ENCODE measurements at places on chromosomes 3 and 15. TPM values are rescaled to one million over a fixed set of nuclear protein-coding genes. Genes with fewer than 3 reads are reported as not detected.

GRCh38 chr3:139811331-139811730 is 123.7 kb upstream of the CLSTN2 start:
- no peaks in the 10 kb centered on the region for H3K4me1 ChIP-seq
- no peaks in the 10 kb centered on the region for H3K27me3 ChIP-seq
- no peak for DNase-seq
- no peaks in the 10 kb centered on the region for H3K36me3 ChIP-seq

- no peaks in the 10 kb centered on the region for H3K4me1 ChIP-seq
- no peak overlapping the region for H3K27ac ChIP-seq
- no peak overlapping the region for H3K4me3 ChIP-seq
- H3K36me3 ChIP-seq, result no peaks in the 10 kb centered on the region
- no peaks in the 10 kb centered on the region for H3K27me3 ChIP-seq
These were observed 746.3 kb downstream of the ZPLD1 start for GRCh38 chr3:103181160-103181559.

- no peak overlapping the region for H3K27ac ChIP-seq
- no peak for DNase-seq
These were observed 102.5 kb downstream of the ZMAT3 start for GRCh38 chr3:178969004-178969700.

Gene DUOX1
- total RNA-seq, result not detected

GRCh38 chr3:18499301-18499700 is 74.2 kb upstream of the SATB1 start:
- H3K4me1 ChIP-seq, result peaks cover 43% of the 10 kb centered on the region
- peak; percentile 36 for DNase-seq
- H3K4me3 ChIP-seq, result peak overlapping the region; percentile 15
- no peaks in the 10 kb centered on the region for H3K27me3 ChIP-seq
- H3K27ac ChIP-seq, result peak overlapping the region; percentile 95
- peaks cover 11% of the 10 kb centered on the region for H3K36me3 ChIP-seq

DNA sequence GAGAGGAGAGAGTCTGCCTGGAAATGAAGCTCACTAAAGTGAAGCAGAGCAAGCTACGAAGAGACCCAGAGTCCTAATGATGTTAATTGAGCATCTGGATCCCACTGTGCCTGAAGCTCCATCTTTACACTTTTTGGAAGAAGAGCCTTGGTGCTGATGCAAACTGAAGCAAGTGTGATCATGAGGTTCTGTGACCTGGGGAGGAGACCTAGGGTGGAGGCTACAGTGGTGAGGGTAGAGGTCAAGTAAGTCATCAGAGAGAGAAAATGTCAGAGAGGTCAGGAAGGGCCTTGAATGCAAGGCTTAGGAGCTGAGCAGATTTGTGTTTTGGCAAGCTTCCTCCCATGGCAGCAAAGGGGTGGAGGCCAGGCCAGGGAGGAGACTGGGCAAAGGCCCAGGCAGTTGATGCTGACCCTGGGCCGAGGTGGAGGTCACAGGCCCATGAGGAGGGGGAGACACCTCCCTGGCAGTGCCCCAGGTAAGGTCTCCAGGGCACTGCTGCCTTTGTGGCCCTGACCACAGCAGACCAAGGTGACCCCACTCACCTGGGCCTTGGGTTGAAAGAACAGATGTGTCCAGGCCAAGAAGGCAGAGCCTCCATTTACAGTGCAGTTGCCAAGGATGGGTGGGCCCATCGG is 1.6 kb downstream of the GRIP2 start:
- H3K27ac ChIP-seq, result no peak overlapping the region
- no peak for DNase-seq
- no peak overlapping the region for H3K4me3 ChIP-seq
- H3K36me3 ChIP-seq, result no peaks in the 10 kb centered on the region

DNA sequence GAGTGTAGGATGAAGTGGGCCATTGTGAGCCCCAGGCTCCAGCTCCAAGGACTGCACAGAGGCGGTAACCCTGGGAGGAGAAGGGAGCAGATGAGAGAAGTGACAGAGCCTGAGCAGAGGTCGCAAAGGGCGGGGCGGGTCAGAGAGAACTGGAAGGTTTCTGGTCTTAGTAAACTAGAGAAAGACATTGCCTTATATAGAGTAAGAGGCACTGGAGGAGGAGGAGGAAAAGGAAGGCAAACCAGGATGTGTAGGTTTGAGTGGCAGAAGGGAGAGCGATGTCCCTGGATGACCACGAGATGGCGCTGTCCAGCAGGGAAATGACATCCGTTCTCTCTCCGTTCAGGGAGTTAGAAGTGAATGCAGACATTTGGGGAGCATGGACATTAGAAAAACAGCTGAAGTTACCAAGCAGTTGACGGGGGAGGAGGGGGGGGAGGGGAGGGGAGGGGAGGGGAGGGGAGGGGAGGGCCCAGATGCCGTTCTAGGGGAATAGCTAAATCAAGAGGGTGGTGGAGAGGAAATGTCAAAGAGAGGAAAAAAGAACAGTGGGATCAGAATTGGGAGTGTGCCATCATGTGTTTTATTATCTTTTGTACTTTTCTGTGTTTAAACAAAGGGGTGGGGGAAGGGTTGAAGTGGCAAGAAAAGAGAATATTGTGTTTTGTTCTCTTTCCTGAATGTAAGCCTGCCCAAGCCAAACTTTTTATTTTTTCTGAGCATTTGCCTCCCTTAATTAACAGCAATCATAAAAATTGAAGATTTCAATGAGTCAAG is 48.8 kb downstream of the STARD5 start:
- peak overlapping the region; percentile 49 for H3K27ac ChIP-seq
- H3K27me3 ChIP-seq, result no peaks in the 10 kb centered on the region

- no peak overlapping the region for H3K27ac ChIP-seq
- no peaks in the 10 kb centered on the region for H3K36me3 ChIP-seq
- no peak for DNase-seq
- H3K27me3 ChIP-seq, result no peaks in the 10 kb centered on the region
- no peaks in the 10 kb centered on the region for H3K4me1 ChIP-seq
These were observed 65.6 kb upstream of the CADM2 start for GRCh38 chr3:84893211-84893610.

Gene C3orf85
- not detected for total RNA-seq

Gene RNF13
- total RNA-seq, result 26.3 TPM

- no peaks in the 10 kb centered on the region for H3K27me3 ChIP-seq
- H3K36me3 ChIP-seq, result no peaks in the 10 kb centered on the region
- no peaks in the 10 kb centered on the region for H3K4me1 ChIP-seq
- no peak overlapping the region for H3K27ac ChIP-seq
- no peak for DNase-seq
These were observed 114.5 kb downstream of the EPHA3 start for GRCh38 chr3:89221924-89222323.

- peak overlapping the region; percentile 98 for H3K27ac ChIP-seq
- peak; percentile 61 for DNase-seq
- H3K36me3 ChIP-seq, result peaks cover 8% of the 10 kb centered on the region
- peak overlapping the region; percentile 94 for H3K4me3 ChIP-seq
- peaks cover 32% of the 10 kb centered on the region for H3K4me1 ChIP-seq
- peaks cover 1% of the 10 kb centered on the region for H3K27me3 ChIP-seq
These were observed 654 bp upstream of the C3orf38 start for GRCh38 chr3:88149101-88149508.

GRCh38 chr3:54793171-54793570 is 134.7 kb downstream of the LRTM1 start:
- no peaks in the 10 kb centered on the region for H3K4me1 ChIP-seq
- DNase-seq, result no peak
- no peaks in the 10 kb centered on the region for H3K36me3 ChIP-seq
- no peak overlapping the region for H3K27ac ChIP-seq

- H3K4me1 ChIP-seq, result peaks cover 2% of the 10 kb centered on the region
- no peak overlapping the region for H3K4me3 ChIP-seq
- DNase-seq, result no peak
- no peaks in the 10 kb centered on the region for H3K27me3 ChIP-seq
- no peak overlapping the region for H3K27ac ChIP-seq
- peaks cover 22% of the 10 kb centered on the region for H3K36me3 ChIP-seq
These were observed 169.0 kb downstream of the PGPEP1L start for GRCh38 chr15:98838387-98839259.

- H3K36me3 ChIP-seq, result no peaks in the 10 kb centered on the region
- no peak for DNase-seq
- H3K27ac ChIP-seq, result no peak overlapping the region
- no peak overlapping the region for H3K4me3 ChIP-seq
These were observed 349.8 kb upstream of the TPRG1 start for GRCh38 chr3:188822004-188822403.

Gene LRRC49
- not detected for total RNA-seq

GRCh38 chr3:134993011-134993410 is 198.0 kb downstream of the EPHB1 start:
- no peaks in the 10 kb centered on the region for H3K36me3 ChIP-seq
- no peak for DNase-seq
- no peaks in the 10 kb centered on the region for H3K4me1 ChIP-seq
- no peaks in the 10 kb centered on the region for H3K27me3 ChIP-seq
- H3K27ac ChIP-seq, result no peak overlapping the region

DNA sequence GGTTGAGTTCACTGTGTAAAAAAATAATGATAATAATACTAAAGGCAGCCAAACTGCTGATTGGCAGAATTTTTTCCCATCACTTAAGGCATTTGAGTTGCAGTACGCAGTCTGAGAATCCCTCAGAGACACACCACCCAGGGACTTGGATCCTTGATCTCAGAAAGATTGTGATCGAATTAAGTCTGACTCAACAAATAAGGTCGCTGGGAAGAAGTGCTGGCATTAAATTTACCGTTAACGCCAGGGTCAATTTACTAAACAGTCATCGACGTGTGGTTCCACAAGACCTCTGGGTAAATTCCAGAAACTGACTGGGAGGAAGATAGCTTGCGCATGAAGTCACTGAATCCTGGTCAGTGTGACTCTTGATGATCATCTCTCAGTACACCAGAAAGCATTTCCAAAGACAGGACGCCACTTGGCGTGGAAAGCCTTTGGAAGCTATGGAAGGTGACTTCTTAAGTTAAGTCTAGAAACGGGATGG is 48.3 kb upstream of the CGNL1 start:
- no peak overlapping the region for H3K27ac ChIP-seq
- H3K27me3 ChIP-seq, result peaks cover 3% of the 10 kb centered on the region
- H3K4me1 ChIP-seq, result peaks cover 5% of the 10 kb centered on the region
- no peaks in the 10 kb centered on the region for H3K36me3 ChIP-seq
- no peak for DNase-seq

GRCh38 chr3:58620421-58620820 is 43.2 kb upstream of the FAM107A start:
- no peak overlapping the region for H3K27ac ChIP-seq
- no peaks in the 10 kb centered on the region for H3K27me3 ChIP-seq
- DNase-seq, result no peak
- no peaks in the 10 kb centered on the region for H3K36me3 ChIP-seq

GRCh38 chr15:80999623-81000036 is 1.1 kb upstream of the TLNRD1 start:
- H3K4me1 ChIP-seq, result peaks cover 39% of the 10 kb centered on the region
- no peaks in the 10 kb centered on the region for H3K27me3 ChIP-seq
- H3K4me3 ChIP-seq, result peak overlapping the region; percentile 94
- peaks cover 19% of the 10 kb centered on the region for H3K36me3 ChIP-seq

Gene ST3GAL6
- not detected for total RNA-seq

DNA sequence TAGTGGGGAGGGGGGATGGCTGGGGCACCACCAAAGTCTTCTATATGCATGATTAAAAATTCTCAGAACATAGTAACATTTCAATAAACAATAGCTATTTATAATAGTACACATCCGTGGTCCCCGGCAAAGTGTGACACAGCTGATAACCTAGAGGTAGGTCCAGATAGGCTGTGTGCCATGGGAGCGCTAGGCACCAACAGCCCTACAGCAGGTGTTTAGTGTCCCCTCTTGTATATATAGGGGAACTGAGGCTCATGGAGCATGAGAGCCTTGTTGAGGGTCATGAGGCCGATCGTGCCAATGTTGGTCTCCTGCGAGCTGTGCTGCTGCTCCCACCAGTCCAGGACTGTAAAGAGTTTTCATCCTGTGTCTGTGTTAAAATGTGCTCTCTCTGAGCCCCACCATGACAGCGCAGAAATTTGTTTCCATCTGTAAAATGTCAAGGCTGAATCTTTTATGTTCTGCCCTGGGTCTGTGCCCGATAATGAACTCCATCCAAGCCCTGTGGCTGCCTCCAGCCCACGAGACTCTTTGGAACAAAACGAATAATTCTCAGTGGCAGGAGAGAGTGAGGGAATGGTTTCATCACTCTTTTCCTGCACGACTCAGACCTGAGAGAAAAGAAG is 14.5 kb downstream of the TMEM158 start:
- no peaks in the 10 kb centered on the region for H3K36me3 ChIP-seq
- DNase-seq, result no peak
